ENCODE measurements at places on chromosomes 2 and 18.

DNA sequence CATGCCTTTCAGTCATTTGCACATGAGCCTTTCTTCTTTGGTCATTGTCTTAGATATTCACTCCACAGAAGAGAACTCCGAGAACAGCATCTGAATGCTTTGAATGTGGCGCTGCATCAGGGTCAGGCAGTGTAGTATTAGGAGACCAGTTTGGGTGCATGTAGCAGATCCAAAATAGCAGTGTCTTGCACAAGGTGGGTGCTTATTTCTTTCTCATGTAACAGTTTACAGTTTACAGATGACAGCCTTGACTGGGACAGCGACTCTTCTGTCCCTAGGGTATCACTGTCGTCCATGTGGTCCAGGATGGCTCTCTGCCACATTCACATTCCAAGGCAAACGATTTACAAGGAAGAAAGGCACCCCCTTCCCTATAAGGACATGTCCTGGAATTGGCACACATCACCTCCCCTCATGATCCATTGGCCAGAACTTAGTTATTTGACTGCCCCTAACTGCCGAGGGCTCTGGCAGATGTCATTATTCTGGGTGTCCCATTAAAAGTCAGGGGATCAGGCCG, 101.0 kb downstream of the STPG4 start:
- H3K27ac ChIP-seq = no peak overlapping the region
- no peaks in the 10 kb centered on the region for H3K27me3 ChIP-seq
- DNase-seq = no peak

- H3K4me1 ChIP-seq = no peaks in the 10 kb centered on the region
- no peak overlapping the region for H3K27ac ChIP-seq
- no peak overlapping the region for H3K4me3 ChIP-seq
- DNase-seq = no peak
Measured at GRCh38 chr2:96374211-96374951, 38.8 kb downstream of the NCAPH start.

GRCh38 chr18:30712383-30712782, 330.2 kb downstream of the DSC3 start:
- no peaks in the 10 kb centered on the region for H3K27me3 ChIP-seq
- H3K4me3 ChIP-seq = no peak overlapping the region
- DNase-seq = no peak
- H3K4me1 ChIP-seq = no peaks in the 10 kb centered on the region

- no peaks in the 10 kb centered on the region for H3K4me1 ChIP-seq
- no peaks in the 10 kb centered on the region for H3K36me3 ChIP-seq
- H3K4me3 ChIP-seq = no peak overlapping the region
- no peak overlapping the region for H3K27ac ChIP-seq
- no peak for DNase-seq
Measured at GRCh38 chr2:28444956-28445355, 50.9 kb upstream of the PLB1 start.

DNA sequence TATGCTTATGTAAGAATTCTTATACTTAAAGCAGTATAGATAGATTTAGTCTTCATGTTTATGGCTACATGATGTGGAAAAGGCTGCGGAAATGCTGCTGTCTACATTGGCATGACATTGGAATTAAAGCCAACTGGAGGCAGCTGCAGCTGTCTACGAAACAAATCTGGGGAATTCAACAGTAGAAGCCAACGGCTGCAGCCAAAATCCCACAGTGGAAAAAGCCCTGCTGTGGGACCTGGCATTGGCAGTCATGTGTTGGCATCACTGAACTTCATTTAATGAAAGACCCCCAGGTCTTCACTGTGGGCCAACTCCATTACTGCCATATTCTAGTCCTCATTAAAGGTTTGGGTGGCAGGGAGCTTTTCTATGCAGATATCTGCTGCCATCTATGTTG, 223.6 kb downstream of the SLC8A1 start:
- DNase-seq = no peak
- no peaks in the 10 kb centered on the region for H3K36me3 ChIP-seq

GRCh38 chr2:234378440-234378839, 118.4 kb downstream of the ARL4C start:
- no peak overlapping the region for H3K4me3 ChIP-seq
- DNase-seq = no peak

GRCh38 chr2:159454185-159454584, 162.2 kb downstream of the BAZ2B start:
- H3K27me3 ChIP-seq = no peaks in the 10 kb centered on the region
- no peaks in the 10 kb centered on the region for H3K36me3 ChIP-seq
- no peak overlapping the region for H3K4me3 ChIP-seq
- peaks cover 32% of the 10 kb centered on the region for H3K4me1 ChIP-seq

DNA sequence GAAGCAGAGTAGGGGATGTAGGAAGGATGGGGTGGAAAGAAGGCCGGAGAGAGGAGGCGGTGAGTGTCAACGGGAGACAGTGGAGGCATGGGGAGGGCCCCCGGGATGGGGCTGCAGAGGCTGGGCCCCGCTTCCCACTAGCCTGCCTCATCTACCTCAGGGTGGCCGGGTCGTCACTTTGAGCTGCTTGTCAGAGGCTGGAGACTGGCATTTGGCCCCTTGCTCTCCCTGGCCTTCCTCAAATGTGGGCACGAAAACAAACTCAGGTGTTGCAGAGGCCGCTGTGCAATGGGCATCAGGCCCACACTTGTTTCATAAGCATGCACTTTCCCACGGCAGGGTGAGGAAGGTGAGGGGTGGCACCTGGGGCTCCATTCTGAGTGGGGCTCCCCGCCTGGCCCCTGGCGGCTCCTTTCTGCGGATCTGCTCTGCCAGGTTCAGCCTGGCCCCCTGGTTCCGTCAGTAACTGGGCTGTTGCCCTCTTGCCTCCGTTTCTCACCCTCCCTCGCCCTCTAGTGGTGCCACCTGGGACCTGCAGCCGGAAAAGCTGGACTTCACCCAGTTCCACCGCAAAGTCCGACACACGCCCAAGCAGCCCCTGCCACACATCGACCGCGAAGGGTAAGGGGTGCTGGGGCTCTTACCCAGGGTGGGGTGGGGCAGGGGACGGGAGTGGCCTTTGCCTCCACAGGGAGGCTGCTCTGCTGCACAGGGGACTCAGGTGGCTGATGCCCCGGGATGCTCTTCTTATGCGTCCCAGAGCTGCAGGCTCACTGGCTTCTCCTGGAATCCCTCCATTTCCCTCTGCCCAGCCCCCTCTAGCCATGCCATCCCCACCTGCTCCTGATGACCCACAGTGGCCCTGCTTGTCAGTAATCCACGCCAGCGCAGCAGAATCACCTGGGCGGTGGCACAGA, 125.4 kb downstream of the CTIF start:
- H3K27me3 ChIP-seq = no peaks in the 10 kb centered on the region
- no peaks in the 10 kb centered on the region for H3K4me1 ChIP-seq
- H3K4me3 ChIP-seq = no peak overlapping the region
- DNase-seq = peak; percentile 52

GRCh38 chr18:63150942-63151421, 168.6 kb downstream of the BCL2 start:
- H3K4me1 ChIP-seq = peaks cover 47% of the 10 kb centered on the region
- H3K27ac ChIP-seq = peak overlapping the region; percentile 32
- H3K36me3 ChIP-seq = peaks cover 14% of the 10 kb centered on the region

DNA sequence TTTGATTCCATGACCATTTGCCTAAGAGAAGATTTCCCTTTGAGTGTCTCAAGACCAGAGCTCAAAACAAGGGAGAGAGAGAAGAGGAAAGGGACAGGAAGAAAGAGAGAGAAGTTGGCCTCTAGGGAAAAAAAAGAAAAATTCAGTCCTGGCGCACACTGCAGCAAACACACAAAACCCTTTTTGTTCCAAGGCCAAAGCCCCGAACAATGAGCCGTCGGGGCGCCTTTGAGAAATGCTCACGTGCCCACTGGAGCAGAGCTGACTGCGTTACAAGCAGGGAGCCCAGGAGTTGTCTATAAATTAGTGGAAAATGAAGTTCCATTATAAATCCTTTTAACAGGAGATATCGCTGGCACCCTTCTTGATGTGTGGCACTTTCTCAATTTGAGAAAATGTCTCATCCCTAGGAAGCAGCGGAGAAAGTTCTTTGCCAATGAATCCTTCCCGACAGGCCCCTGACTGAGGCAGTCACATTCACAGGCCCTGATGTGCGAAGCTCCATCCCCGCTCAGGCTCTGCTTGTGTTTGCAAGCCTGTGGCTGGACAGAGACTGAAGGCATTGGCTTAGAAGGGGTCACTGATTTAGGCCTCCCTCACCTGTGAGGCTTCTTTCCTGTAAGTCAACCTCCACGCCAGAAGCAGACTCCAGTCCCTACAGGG, 32.1 kb upstream of the NCKAP5 start:
- H3K4me1 ChIP-seq = no peaks in the 10 kb centered on the region
- no peak overlapping the region for H3K27ac ChIP-seq
- H3K27me3 ChIP-seq = peaks cover 10% of the 10 kb centered on the region
- no peak for DNase-seq
- no peak overlapping the region for H3K4me3 ChIP-seq

DNA sequence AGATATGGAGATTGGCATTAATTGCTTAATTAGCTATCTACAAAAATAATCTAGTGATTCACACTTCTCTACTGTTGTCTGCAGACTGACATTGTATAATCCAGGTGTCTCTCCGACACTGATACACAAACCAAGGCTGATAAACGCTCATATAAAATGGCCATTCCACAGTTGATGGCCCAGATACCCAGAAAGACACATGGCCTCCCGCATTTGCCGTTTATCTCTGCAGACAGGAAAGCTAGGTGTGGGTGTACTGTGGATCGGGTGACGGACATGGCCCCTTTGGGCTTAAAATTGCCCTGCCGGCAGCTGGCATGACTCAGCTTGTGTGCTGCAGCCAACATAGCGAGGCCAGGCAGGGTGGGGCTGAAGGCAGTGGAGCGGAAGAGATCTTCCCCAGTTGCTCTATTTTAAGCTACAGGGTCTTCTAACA, 18.5 kb downstream of the PMAIP1 start:
- no peaks in the 10 kb centered on the region for H3K36me3 ChIP-seq
- peaks cover 31% of the 10 kb centered on the region for H3K4me1 ChIP-seq
- H3K4me3 ChIP-seq = no peak overlapping the region
- H3K27ac ChIP-seq = no peak overlapping the region

DNA sequence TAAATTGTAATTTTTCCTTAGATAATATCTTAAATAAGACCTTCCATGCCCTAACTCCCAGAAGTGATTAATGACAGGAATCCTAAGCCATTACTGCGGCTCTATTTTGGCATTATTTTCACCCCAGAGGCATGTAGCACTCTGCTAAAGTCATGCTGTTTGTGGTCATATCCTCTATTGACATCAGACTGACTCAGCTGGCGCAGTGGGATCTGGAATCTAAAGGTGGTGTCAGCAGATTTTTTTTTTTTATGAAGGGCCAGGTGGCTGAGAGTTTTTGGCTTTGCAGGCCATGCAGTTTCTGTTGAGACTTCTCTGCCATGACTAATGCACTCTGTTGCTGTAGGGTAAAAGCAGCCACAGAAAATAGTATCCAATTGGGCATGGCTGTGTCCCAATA, 64.1 kb upstream of the ACVR1C start:
- H3K4me3 ChIP-seq = no peak overlapping the region
- no peak overlapping the region for H3K27ac ChIP-seq
- peaks cover 4% of the 10 kb centered on the region for H3K27me3 ChIP-seq
- no peaks in the 10 kb centered on the region for H3K4me1 ChIP-seq
- H3K36me3 ChIP-seq = no peaks in the 10 kb centered on the region

DNA sequence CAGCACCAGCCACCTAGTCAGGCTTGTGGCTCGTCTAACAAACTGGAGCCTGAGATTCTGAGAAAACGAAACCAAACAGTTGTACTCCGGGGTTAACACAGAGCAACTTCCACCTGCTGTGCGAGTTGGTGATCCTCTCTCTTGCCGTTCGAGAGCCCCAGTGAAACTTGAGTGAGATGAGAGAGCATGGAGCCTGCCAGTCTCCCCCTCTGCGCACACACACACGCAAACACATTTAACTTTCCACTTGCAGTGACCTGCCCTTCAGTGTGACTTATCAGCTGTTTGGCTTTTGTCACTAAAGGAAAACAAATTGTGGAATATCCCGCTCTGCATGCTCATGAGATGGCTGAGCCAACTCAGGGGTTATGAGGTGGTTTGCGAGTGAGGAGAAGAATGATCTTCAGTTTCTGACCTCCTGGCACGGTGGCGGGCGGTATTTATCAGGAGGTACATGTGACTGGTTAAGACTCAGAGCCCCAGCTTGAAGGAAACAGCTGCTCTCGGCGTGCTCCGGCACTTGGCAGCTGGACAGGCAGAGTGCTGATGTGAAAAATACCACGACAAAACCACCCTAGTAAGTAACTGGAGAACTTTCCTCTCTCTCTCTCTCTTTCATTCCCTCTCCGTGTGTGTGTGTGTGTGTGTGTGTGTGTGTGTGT, at the start of gene RASGRP3:
TSS of gene RASGRP3 (plus strand) at position 519 of the 662 bp plus-strand sequence. CDS start 38,488 bp downstream, outside the sequence.
- peak; percentile 76 for DNase-seq
- H3K27me3 ChIP-seq = no peaks in the 10 kb centered on the region
- no peaks in the 10 kb centered on the region for H3K36me3 ChIP-seq
- peaks cover 32% of the 10 kb centered on the region for H3K4me1 ChIP-seq
- H3K4me3 ChIP-seq = peak within 1 kb of the TSS; percentile 68

Data from DND-41 (cell line).